ENCODE measurements at places on chromosomes 3 and 15.

DNA sequence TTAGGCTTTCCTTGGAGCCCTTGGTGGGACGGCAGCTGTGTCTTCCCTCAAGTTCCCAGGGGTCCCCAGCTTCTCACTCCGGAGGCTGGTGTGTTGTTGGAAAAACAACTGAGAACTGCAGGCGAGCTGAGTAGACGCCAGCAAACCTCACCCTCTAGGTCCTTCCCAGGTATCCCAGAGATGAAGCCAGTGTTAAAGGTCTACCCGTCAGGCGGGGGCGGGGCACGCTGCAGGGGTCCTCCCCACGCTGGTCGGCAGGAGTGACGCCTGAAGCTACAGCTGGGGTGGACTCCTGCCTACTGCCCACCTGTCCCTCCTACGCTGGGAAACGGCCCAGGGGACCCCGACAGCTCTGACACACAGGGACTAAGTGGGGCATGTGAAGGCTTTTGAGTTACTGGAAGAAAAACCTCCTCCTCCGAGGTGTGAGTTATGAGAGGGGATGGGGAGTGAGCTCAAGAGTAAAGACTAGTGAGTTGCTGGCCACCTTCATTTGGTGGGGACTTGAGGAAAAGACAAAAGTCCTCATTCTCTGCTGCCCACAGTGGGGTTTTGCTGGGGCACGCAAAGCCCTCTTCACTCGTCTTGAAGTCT is 32.2 kb upstream of the SNRPA1 start:
- DNase-seq: no peak

- DNase-seq: peak; percentile 89
These were observed at the start of gene ATP13A3 for GRCh38 chr3:194486540-194487288. TSS of gene ATP13A3 (minus strand) at chr3:194487002. CDS start at chr3:194462190, 24,812 bp downstream.

DNA sequence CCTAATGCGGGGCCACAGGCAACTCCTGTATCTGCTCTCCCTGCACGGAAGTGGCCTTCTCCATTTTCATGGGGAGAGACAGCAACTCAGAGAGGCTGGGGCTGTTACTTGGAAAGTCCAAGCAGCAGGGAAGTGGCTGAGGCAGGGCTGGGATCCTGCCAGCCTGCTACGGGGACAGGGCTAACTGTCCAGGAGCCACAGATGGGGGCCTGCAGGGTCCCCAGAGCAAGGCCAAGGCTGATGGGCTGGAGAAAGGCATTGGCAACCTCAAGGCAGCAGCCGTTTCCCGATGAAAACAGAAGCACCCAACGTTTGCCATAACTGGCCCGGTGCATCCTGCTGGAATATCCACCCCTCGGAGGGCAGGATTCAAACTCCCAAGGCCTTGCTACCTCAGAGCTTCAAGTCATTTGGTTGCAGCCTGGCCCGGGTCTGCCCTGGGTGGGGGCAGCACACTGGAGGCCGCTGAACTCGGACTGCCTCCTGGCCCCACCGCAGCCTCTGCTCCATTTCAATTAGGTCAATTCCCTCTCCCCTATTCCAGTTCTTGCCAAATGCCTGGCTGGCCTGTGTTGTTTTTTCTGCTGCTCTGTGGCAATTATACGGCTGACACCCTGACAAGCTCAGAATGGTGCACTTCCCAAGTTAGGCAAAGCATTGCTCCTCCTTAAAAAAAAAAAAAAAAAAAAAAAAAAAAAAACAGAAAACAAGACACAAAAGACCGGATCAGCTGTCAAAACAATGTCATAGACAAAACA is 143.5 kb downstream of the NUP210 start:
- DNase-seq: peak; percentile 57

GRCh38 chr3:160643994-160644393 is 33.0 kb upstream of the ARL14 start:
- DNase-seq: no peak

GRCh38 chr3:191997579-191998268 is 536.8 kb downstream of the PYDC2 start:
- DNase-seq: no peak

GRCh38 chr3:2784627-2785026 is 325.5 kb downstream of the IL5RA start:
- no peak for DNase-seq

DNA sequence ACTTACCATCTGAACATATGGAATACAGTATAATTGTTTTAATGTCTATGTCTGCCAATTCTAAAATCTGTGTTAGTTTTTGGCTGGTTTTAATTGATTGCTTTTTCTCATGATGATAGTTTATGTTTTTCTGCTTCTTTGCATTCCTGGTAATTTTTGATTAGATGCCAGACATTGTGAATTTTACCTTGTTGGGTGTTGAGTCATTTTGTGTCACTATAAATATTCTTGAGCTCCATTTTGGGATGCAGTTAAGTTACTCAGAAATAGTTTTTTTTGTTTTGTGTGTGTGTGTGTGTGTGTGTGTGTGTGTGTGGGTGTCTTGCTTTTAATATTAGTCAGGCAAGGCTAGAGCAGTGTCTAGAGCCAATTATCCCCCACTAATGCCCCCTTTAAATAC is 818.8 kb upstream of the NR2F2 start:
- no peak for DNase-seq

GRCh38 chr15:32733281-32733680 is 15.5 kb downstream of the GREM1 start:
- DNase-seq: no peak

DNA sequence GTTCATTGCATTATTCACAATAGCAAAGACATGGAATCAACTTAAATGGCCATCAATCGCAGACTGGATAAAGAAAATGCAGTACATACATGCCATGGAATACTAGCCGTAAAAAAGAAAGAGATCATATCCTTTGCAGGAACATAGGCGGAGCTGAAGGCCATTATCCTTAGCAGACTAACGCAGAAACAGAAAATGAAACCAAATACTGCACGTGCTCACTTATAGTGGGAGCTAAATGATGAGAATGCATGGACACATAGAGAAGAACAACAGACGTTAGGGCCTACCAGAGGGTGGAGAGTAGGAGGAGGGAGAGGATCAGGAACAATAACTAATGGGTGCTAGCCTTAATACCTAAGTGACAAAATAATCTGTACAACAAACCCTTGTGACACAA is 57.9 kb downstream of the RASA2 start:
- no peak for DNase-seq

DNA sequence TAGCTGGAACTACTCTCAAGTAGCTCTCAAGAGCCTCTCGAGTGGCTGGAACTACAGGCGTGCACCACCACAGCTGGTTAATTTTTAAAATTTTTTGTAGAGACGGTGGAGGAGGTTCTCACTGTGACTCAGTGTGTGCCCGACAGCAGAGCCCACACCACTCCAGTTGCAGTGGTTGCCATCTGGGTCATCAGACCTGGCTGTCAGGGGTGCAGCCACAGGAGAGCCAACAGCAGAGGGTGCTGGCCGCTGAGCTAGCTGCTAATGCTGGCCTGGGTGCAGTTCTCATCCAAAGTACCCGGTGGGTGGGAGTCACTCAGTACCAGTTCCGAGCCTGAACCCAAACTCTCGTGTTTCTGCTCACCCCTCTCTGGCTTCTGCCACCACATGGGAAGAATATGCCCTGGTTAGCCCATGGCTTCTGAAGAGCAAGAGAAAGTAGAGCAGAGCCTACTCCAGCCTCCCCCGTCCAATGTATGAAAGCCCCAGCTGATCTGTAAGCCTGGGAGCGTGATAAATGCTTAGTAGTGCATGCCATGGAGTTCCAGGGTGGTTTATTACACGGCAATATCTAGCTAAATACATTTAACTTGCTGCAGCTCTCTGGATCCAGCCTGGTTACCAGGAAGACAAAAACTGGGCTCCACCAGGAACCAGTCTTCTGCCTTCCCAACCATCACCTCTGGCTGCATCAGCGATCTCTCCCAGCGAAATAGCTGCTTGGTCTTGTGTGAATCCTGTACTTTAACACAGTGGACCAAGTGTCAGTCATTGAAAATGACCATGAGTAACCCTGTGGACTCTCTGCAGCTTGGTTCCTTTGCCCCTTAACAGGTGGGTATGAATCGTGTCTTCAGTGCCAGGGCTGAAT is 17.1 kb downstream of the UMPS start:
- DNase-seq: no peak

DNA sequence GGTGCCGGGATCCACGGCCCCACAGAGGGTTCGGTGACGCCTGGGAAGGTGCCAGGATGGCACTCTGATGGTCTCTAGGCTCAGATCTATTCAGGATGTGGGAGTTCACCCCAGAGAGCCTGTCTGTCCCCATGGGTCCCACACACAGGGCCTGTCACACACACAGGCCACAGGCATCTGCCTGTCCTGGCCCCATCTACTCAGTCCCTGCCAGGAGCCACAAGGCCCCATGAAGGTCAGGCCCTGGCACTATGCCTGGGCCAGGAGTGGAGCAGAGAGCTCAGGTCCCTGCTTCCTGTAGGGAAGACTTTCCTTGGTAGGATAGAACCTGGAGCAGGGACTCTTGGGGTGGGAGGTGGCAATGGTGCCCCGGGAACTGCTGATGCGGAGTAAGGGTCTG is 49.0 kb upstream of the FURIN start:
- DNase-seq: peak; percentile 62

- DNase-seq: no peak
These were observed 6.9 kb downstream of the CP start for GRCh38 chr3:149214702-149215101.

- DNase-seq: no peak
These were observed 42.6 kb upstream of the ACKR4 start for GRCh38 chr3:132554437-132554836.

DNA sequence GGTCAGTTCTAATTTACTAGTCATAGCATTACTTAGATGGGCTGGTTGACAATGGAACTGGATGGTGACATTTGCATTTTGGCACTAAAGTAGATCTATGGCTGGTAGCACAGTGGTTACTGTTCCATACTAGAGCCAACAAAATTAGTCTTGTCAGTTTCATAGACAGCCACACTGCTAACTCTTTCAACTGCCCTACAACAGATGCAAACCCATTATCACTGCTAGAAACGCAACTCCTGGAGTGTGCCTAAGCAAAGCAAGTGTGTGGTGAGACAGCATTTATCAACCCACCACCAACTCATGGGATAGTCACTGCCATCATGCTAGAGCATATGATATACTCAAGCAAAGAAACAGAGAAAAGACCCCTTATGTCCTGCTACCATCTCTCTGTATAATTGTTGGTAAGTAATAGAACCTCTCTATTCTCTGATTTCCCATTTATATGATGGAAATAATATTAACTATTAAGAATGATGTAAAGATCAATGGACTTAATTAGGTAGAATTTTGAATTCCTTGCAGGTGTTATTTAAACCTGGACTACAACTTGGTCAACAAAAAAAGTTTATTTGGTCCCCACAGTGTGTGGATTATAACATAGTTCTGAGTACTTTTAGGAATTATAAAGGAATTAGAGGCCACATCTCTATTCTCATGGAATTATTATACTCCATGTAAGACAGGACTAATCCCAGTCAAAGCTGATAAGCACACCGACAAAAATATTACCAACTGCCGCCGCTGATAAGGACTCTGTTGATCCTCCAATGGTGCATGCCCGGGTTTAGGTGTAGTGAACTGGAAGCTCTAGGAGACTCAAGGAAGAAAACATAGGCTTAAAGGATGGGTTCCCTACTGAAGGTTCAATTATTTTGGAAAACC is 19.9 kb upstream of the ABHD5 start:
- no peak for DNase-seq

GRCh38 chr3:81931265-81932251 is 170.1 kb upstream of the GBE1 start:
- no peak for DNase-seq

- no peak for DNase-seq
These were observed 296.8 kb upstream of the CHRM5 start for GRCh38 chr15:33671456-33671855.

DNA sequence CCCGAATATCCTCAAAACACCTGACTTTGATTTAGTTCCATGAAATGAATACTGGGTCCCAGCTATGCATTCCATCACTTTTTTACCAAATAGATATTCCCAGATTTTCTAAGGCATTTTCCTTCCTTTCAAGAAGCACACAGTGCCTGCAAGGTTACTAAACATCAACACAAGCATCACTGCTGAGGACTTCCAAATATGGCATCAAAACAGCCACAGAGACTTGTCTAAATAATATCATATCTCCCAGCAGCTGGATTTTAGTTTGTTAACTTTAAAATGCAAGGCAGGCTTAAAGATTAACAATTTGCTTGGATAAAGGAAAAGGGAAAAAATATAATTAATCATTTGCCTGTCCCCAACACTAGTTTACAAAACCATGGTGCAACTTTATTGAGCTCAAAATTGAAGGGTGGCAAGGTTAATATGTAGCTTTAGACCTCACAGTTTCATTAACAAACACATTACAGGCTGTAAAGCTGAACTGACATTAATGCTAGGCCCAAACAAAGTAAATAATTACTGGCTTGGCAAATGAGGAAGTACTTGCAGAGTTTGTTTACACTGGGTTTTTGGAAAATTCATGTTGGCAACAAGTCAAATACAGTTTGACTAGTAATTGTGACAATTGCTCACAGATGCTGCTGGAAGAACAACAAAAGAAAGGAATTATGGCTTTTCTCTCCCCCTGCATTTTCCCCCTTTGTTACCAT is 401.7 kb upstream of the CDIN1 start:
- DNase-seq: no peak

DNA sequence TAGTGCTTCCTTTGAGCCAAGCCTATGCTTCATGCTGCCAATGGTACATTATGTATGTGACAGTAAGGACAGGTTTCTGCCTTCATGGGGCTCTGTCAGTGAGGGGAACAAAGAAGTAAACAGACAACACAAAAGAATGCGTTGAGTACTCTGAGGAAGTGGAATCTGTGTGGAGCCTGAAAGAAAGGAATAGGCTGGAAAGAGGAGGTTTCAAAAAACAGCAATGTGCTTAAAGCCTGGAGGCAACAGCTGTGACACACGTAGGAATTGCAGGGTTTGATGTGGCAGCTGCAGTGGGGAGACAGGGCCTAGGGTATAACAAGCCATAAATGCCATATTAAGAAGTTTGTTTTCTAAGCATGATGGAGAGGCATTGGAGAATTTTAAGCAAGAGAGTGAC is 316.7 kb downstream of the CLSTN2 start:
- DNase-seq: no peak

DNA sequence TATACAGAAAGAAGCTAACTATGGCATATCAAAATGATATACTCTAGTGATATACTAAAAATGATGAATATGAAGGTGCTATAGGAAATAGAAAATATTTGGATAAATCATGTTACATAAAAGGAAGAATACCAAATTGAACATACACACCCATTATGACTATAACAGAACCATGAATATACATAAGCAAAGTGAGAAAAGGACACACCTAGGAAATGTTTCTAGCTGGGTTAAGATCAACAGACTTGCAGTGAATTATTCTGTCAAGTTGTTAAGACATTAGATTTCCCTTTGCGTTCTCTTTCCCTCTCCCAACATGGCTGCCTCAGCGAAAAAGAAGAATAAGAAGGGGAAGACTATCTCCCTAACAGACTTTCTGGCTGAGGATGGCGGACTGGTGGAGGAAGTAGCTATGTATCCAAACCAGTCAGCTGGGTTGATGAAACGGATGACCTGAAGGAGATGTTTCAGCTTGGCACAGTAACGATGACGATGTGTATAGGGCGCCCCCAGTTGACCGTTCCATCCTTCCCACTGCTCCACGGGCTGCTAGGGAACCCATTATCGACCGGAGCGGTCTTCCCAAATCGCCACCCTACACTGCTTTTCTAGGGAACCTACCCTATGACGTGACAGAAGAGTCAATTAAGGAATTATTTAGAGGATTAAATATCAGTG is 20.2 kb upstream of the PARP14 start:
- no peak for DNase-seq

All from heart right ventricle (tissue), 16 donors.